ELR (cell line): ENCODE measurements at places on chromosomes 1 and 21.
A peak's percentile ranks its signal among the peaks of the same experiment; 100 is the strongest.

- peak; percentile 63 for DNase-seq
These were observed 62.8 kb downstream of the EDEM3 start for GRCh38 chr1:184691719-184692324.

GRCh38 chr1:239979456-239979855, 112.2 kb upstream of the FMN2 start:
- DNase-seq, result no peak

DNA sequence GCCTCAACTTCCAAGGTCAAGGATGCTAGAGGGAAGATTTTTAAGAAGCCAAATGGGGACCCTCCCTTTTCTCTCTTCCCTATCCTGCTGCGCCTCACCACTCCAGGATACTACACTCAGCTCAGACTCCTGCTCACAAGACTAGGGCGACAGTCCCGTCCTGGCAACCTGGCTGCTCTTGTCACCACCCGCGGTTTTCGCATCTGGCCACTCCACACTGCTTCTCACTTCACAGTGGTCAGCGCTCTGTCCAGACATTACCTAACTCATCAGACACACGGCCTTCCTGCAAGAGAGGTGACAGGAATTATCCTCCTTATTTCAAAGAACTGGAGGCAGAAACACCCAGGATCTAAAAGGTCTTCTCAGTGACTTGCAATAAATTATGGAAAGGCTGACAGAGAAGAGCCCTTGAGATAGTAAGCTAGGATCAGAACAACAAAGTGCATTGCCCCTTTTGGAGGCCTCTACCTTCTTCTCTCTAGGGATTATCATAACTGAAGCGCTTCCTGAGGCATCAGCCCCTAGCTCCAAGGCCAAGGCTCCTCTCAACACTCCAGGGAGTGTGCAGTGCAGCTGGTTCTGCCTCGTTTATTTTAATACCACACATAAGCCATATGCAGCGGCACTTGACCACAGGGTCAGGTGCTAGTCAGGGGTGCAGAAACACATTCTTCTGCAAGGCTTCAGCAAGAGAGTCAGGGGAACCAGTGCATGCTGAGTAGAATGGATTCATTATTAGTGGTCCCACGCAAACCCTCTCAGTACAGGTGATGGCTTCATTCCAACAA, 41.9 kb downstream of the ASTN1 start:
- DNase-seq, result no peak

- no peak for DNase-seq
These were observed 254.7 kb downstream of the USH2A start for GRCh38 chr1:216168546-216168945.

DNA sequence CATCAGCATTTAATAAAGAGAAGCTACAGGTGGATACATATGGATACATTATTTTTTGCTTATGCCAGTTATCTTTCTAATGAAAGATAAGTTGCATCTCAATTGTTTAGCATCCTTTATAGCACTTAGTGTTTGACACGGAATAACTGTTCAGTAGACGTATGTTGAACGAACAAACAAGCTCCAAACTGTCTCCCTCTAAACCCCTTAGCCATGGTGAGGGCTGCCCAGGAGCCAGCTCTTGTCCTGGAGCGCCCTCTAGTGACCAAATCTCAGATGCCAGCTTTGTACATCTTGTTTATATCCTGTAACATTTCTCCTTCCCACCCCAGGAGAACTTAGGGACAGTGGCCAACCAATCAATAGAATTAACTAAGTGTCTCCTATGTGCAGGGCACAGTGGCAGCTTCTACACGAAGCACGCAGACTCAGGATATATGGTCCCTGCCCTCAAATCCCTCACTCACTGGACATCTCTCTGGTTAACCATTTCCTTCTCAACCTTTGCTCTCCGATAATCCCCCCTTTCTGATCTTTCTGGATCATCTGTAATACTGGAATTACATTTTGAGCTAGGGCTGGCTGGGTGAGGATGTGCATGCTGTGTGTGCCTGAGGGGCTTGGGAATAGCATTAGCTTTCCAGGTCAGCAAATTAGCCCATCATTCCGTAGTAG, 22.9 kb downstream of the KCNA10 start:
- DNase-seq, result peak; percentile 80

DNA sequence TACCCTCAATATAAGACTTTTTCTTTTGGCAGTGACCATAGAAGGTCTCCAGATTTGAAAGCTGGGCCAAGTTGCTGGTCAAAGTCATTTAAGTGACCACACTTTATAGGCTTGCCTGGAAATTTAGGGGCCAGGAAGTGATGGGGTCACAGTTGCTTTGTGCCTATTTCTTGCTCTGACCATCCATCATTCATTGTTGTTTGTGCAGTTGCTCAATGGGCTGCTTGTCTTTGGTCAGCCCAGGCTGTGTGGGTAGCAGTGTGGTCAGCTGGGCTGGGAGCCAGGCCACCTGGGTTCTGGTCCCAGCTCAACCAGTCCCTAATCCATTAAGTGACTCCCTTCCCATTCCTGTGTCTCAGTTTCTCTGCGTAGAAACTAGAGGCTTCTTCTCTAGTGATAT, 2.1 kb upstream of the OTUD7B start:
- no peak for DNase-seq

DNA sequence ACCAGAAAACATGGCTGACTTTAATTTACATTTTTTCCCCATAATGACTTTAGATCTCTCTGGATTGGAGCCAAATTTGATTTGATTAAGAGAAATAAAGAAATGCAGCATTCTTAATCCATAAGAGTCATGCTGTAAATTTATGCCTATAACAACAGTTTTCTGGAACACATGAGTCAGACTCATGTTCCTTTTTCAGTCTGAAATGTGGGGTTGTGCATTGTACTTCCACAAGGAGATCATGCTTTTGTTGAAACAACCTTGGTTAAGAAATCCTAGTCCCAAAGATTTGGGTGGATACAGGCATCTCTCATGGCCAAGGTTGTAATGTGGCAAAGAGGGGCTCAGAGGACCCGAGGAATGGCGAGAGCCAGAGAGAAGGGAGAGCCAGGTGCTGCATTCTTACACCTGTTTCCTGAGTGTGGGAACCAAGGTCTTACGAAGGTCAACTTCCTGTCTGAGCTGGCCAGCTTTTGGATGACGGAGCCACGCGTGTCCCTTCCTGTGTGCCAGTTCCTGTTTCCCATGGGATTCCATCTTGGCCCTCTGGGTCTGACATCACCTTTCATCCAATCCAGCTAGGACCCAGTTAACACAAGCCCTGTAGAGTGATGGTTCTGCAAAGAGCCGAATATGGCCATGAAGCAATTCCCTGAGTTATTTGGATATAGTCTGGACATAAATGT, 23.1 kb downstream of the CLDN14 start:
- DNase-seq, result no peak

DNA sequence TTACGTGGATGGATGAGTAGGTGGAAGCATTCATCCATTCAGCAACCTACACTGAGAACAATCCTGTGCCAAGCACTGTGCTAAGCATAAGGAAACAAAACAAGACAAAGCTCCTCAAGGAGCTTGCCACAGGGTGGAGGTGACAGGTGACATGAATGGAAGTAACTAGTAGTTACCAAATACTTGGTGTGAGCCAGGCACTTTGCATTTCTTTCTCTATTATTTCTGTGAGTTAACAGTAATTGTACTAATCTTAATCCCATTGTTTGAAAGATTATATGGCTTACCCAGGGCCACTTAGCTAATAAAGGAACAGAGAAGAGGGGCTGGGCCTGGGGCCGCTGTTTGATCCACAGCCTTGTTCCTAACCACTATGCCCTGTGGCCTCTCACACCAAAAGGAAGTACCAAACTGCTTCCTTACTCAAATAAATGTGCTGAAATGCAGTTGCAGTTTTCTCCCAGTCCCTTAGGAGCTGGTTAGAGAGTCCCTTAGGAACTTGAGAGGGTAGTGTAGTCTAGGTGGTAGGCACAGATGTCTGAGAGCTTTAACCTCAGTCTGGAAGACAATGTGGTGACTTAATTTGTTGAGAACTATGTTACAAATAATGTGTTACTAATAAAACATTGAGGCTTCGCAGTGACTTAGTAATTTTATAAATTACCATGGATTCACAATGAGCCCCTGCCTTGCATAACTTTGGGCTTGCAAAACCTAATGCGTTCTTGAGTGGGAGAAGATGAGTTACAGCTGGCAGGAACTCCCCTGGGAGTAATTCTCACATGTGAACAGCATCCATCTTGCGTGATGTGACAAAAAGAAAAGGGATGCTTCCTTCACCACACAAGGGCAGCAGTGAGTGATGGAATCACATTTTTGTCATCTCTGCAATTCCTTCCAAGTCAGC, 69.8 kb downstream of the MPZL1 start:
- DNase-seq, result no peak

GRCh38 chr1:218366322-218367052, 21.4 kb downstream of the TGFB2 start:
- no peak for DNase-seq

DNA sequence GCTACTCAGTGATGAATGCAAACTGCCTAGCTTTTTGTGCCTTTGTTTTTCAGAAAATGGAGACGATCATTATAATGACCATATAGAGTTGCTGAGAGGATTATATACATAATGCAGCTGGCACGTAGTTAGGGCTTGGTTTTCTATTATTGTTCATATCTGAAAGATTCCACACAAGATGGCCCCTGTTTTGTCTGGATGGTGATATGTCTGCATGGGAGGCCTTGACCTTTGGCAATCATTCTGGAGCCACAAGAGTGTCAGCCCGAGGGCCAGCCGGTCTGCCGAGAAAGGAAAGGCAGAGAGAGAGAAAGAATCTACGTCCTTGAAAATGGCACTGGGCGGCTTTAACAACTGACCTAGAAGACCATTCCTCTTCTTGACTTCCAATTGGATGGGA, 5.7 kb upstream of the SH2D1B start:
- no peak for DNase-seq

GRCh38 chr1:40532844-40533424, 1.5 kb downstream of the ZNF684 start:
- DNase-seq, result peak; percentile 67

- peak; percentile 48 for DNase-seq
These were observed 694 bp downstream of the ZBTB7B start for GRCh38 chr1:155003227-155003765.

GRCh38 chr1:160705742-160706141, 5.9 kb downstream of the CD48 start:
- no peak for DNase-seq

DNA sequence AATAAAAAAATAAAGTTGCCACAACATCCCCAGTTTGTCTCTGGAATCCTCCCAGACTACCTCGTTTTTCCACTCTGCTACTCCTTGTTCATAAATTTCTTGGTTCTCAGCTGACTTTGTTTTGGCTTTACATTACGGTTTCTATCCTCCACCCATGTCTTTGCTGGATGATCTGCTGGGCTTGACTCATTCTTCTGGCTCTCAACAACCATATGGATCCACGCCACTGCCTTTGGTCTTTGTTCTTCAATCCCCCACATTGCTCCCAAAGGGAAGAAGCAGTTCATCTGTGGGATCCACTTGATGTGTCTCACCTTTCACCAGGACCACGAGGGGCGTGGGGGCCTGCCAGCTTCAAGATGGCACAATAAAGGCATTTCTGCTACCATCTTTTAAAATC, 67.1 kb upstream of the NBL1 start:
- DNase-seq, result no peak

- DNase-seq, result peak; percentile 98
These were observed 857.9 kb downstream of the BRINP3 start for GRCh38 chr1:189619682-189620332.

DNA sequence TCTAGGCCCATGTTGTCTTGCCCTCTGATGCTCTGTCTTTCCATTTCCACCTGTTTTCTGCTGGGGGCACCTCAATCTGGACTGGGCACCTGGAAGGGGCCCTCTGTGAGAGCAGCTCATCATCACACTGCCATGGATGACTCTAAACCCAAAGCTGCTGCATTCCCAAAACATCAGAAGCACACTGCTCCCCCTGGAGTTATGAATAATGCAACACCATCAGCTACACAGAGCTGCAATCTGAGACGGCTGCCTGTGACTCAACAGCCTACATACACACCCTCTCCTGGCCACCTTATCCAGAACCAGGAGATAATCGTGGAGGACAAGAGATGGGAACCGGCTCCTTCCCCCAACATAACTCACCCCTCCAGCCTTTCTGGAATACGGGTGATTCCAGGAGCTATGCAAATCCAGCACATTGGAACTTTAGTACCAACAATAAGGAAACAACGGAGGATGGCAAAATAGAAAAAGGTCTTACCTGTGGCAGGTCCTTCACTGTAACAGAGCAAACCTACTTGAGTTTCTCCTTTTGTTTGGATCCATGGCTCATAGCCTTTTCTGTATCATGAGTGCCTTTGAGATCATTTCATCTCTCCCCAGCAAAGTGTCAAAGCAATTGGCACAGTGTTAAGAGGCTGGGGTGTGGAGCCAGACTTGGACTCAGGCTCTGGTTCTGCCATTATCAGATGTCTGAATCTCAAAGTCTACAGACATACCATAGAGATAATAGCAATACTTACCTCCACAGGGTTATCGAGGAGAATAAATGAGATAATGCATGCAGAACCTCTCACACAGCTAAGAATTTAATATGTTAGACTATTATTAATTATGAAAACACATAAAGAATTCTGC, 29.3 kb downstream of the AK2 start:
- peak; percentile 90 for DNase-seq

DNA sequence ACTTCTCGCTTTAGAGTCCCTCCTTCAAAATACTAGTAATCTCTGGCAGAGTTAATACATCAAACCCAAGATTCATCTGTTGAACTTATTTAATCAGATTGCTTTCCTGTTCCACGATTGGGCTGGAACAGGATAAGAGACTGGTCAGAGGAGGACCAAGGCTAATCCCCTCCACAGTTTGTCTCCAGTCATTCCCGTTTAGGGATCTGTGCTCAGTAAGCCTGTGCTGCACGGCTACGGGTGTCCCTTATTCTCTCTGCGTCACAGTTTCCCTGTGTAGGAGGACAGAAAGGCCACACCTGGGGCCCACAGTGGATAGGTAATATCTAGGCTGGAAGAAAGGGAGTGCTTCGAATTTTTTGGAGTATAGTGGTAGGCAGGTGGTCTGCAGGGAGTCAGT, 16.5 kb upstream of the NUAK2 start:
- no peak for DNase-seq

DNA sequence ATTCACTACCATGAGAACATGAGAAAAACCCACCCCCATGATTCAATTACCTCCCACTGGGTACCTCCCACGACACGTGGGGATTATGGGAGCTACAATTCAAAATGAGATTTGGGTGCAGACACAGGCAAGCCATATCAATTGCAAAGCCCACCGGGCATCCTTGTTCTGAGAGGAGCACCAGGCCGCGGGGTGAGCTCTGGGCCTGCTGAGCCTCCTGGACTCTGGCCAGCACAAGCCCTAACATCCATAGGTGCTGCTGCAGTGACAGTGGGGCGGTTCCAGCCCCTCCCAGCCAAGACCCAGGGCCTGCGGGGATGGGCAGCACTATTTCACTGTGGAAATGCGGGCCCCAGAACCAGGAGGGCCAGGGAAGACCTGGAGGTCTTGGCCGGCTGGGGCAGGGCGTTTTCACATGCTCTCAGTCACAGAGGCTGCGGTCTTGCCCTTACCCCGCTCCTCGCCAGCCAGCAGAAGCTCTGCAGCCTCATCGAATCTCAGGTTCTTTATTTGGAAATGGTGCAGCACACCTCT, 103.8 kb downstream of the PCBP3 start:
- no peak for DNase-seq

- DNase-seq, result peak; percentile 61
These were observed 257.6 kb upstream of the USP24 start for GRCh38 chr1:55472784-55473183.

GRCh38 chr1:200912737-200913407, 18.2 kb downstream of the INAVA start:
- no peak for DNase-seq
